Activated T-helper 1 cell treated with anti-CD3 and anti-CD28 coated beads, Interleukin-2, amount 50 U/mL, for 16 hours (primary cell): ENCODE measurements at places on chromosomes 3 and 15.

GRCh38 chr15:48334260-48334659 is 3.0 kb downstream of the DUT start:
- DNase-seq = no peak

DNA sequence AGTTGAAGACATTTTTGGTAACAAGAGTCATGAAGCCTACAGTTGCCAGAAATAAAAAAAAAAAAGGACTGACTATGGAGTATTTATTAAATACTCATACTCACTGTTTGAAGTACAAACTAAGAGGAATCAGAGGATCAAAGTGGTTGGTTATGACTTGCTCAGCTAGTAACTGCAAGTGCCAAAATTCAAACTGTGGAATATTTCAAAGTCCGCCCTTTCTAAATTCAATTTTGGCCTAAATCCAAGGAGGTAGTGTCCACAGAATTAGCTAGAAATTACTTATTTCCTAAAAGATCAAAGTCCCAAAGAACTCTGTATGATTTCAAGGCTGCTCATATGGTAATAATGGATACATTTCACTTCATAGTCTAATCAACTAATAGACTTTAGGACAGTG is 274.5 kb downstream of the ZBTB20 start:
- no peak for DNase-seq

GRCh38 chr15:60745469-60746061 is 266.6 kb upstream of the ICE2 start:
- no peak for DNase-seq

DNA sequence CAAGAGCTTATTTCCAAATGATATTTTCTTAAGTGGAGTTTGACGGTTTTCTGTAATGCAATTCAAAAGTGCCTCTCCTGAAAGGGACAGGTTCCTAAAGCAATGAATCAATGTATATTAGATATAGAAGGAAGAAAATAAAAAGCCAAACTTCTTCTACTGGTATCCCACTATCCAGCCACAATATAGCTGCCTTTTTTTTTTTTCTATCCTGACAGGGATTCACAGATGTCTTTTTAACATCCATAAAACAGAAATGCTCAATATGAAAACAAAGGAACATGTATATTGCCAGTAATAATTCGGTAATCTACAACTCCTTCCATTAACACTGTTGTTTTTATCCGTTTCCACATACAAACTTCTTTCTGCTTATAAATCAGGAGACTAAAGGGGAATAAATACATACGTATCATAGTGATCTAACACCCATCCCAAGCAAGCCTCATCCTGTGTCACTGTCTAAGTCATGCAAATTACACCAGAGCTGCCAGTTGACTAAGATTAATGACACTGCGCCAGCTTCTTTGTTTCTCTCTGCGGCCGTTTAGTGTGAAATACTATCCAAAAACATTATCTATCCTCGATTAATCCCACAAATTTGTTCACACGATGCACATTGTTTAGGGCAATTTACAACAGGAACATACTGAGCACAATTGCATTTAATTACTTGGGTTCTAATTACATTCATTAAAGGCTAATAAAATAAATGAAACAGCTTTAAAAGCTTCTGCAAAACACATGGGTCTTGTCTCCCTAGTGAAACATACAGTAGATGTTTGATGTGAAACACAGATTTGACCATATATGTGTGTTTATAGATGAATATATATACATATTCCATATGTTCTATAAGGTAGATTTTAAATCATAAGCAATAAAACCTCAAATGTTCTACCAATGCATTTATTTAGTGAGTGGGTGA is 51.9 kb upstream of the CDIN1 start:
- DNase-seq = no peak

DNA sequence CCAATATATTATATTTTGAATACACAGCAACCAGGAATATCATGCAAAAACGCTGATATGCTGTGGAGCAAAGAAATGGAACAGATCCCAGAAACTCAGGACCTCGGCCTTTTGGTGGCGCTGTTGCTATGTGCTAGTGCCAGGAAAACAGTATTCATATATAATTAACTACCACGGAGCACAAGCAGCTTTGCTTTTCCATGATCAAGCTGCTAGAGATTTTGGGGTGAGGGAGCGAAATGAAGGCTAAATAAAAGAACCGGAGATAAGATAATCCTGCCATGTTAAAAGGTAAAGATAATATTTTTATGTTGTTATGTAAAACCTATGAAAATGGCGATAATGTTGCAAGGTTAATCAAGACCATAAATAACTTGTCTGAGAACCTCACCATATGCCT is 157.7 kb upstream of the FAM3D start:
- no peak for DNase-seq

GRCh38 chr3:37402351-37402750 is 228.0 kb upstream of the LRRFIP2 start:
- DNase-seq = no peak

DNA sequence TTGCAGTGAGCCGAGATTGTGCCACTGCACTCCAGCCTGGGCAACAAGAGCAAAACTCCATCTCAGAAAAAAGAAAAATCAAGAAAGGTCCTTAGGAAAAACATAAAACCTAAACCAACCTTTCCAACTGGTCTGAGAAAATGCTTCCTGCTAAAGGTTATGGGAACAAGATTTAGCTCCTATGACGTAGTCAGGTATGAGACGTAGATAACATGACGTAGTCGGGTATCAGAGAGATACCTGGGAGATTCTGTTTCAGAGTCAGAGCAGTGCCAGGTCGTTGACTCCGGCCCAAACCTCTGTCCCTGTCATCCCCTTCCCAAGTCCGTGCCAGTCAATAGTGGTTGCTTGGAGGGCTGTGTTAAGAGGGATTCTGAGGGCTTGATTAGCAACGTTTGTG is 39.9 kb downstream of the LMCD1 start:
- DNase-seq = no peak

DNA sequence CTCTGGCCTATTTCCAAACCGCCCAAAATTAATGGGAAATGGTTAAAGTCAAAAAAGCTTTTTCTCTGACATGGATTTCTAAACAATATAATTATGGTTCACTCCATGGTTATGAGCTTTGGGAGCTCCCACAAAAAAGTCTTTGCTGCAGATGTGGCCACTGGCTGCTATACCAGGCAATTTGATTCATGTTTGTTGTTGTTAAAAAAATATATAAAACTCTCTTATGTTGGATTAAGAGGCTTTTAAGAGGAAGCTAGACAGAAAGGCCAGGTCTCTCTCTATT is 258.6 kb downstream of the TIGIT start:
- DNase-seq = no peak
